Stimulated activated CD8-positive, alpha-beta memory T cell treated with anti-CD3 and anti-CD28 coated beads, Interleukin-7, amount 100 ng/mL, for 4 hours (primary cell): ENCODE measurements at places on chromosomes 6 and 20.

DNA sequence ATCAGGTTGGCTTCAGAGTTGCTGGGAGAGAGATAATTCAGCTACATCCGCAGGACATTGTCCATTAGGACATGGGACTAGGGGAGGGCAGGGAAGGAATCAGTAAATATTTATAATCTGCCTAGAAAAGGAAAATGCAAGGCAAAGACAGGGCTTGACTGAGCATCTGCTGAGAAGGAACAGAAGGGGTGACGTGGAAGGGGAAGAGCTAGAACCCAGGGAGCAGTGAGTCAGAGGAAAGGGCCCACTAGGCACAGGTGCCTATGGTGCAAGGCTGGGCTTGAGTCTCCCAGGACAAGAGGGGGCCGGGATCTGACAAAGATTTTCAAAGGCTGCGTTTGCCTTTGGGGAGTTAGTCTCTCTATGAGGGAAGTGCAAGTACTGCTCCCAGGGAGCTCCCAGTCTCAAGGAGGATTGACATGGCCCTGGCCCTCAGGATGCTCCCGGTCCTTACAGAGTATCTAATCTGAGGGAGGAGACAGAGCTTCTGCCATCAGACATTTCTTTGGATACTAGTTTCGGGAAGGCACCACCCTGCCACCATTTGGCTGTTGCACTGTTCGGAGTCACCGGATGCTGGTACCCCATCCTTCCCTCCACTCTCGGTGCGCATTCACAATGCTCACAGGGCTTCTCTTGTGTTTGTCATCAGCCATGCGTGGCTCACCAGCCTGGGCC lies 21.9 kb downstream of the VEGFA start:
- no peak for DNase-seq

DNA sequence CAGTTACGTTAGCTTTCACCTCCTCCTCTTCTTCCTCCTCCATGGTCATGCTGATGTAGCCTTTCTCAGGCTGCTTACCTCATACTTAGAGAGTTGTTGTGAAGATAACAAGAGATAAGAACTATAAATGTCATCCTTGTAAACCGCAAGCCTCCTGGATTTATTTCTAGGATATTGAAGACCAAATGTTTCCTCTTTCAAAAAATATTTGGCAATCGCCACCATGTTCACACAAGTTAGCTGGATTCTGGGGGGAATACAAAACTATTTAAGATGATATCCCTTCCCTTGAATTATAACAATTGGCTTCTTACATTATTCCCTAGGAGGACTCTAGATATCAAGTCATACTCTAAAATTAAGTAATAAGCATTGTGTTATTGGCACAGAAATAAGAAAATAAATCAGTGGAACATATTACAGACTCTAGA lies 99.8 kb upstream of the PLEKHG1 start:
- DNase-seq, result no peak

DNA sequence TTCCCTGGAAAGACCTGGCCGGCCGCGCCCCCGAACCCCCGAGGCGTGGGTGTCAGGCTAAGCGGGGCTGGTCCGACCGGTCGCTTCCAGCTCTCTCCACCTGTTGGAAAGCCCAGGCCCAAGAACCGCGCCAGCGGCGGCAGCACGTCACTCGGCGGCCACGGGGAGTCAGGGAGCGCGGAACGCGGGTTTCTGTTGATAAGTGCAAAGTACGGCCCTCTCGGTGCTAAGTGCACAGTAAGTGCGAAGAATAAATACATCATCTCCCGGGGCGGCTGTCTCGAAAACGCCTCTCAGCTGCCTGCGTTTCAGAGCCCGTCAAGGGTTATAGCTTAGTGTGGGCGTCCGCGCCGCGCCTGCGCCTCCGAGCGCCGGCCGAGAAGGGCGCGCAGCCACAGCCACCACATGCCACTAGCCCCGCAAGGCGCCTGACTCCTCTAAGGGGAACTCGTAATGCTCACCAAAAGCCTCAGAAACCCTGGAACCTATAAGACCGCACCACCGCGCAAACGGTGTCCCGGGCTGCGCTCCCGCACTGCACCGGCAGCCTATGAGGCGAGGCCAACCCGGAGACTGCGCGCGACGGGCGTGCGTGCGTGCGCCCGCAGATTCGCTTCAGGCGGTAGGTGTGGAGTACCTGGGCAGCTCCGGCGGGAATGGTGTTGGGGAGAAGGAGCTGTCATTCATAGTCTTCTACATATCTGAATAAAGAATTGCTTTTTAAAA lies 9.2 kb upstream of the TBX18 start:
- DNase-seq, result no peak

DNA sequence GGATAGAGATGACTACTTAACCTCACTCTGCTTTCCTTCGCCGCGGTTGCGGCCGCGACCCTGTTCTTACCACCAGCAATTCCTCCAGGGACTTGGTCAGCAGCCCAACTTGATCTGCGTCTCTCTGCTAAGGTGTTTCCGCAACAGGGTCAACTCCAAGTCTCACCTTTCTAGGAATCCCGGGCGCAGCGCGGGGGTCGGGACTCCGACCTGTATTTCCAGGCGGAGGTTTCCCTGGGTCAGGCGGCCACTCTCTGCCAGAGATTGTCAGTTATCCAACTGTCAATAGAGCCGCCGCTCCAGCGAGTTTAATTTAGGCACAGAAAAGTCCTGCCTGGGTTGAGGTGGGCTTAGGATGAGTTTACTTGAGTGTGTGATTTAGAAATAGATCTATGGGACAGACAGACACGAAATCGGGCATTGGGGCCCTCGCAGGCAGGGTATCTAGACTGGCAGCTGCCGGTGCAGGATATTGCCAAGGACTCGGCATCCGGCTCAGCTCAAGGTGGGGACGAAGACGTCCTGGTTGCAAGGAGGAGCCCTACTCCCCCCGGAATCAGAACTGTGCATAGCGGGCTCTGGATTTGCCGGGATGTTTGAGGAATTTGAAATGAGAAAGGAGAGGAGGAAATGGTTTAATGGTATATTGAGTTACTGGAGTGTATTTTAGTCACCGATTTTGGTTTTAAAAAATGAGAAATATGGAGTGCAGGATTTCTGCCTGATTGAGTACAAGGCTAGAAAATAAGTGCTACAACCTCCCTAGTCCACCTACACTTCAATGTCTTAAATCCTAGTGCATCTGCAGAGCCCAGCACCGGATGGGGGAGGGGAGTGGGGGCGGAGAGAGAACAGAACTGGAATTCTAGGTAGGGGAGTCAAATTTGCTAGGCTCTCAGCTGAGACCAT lies 23.7 kb downstream of the POM121L2 start:
- no peak for DNase-seq

GRCh38 chr6:91864911-91865310 lies 1278.0 kb upstream of the MAP3K7 start:
- no peak for DNase-seq

- no peak for DNase-seq
Measured at GRCh38 chr6:143485967-143486366, 25.6 kb downstream of the FUCA2 start.
